ENCODE measurements at places on chromosomes 1 and 21.

DNA sequence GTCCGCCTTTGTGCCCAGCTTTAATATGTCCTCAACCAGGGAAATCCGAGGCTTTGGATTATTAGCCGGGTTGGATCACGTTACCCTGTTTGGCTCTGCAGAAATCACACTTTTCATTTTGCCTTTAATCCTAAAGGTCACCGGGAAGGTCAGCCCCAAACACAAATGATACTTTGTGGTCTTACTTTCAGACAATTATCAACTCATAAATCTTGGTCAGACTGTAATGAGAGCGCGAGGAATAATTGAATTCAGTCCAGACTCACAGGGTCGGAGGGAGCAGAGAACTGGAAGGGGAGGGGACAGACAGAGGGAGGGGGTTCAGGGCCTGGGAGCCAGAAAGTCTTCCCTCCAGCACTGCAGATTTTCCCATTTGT, 91.7 kb upstream of the NFIA start:
- no peaks in the 10 kb centered on the region for H3K36me3 ChIP-seq
- no peaks in the 10 kb centered on the region for H3K27me3 ChIP-seq
- no peak for DNase-seq
- no peaks in the 10 kb centered on the region for H3K4me1 ChIP-seq

- no peaks in the 10 kb centered on the region for H3K36me3 ChIP-seq
- DNase-seq, result no peak
- H3K27ac ChIP-seq, result no peak overlapping the region
- no peaks in the 10 kb centered on the region for H3K27me3 ChIP-seq
- no peaks in the 10 kb centered on the region for H3K4me1 ChIP-seq
These were observed 106.5 kb upstream of the RAB3GAP2 start for GRCh38 chr1:220378571-220379302.

GRCh38 chr1:42311138-42311537, 23.9 kb downstream of the FOXJ3 start:
- no peak overlapping the region for H3K27ac ChIP-seq
- no peaks in the 10 kb centered on the region for H3K36me3 ChIP-seq
- H3K4me3 ChIP-seq, result no peak overlapping the region
- DNase-seq, result no peak
- H3K27me3 ChIP-seq, result no peaks in the 10 kb centered on the region

GRCh38 chr1:14974361-14974760, 179.2 kb upstream of the TMEM51 start:
- H3K36me3 ChIP-seq, result no peaks in the 10 kb centered on the region
- H3K4me3 ChIP-seq, result no peak overlapping the region
- H3K27me3 ChIP-seq, result no peaks in the 10 kb centered on the region
- DNase-seq, result no peak
- H3K27ac ChIP-seq, result no peak overlapping the region

GRCh38 chr1:111513410-111514020, 10.1 kb upstream of the ADORA3 start:
- H3K27me3 ChIP-seq, result no peaks in the 10 kb centered on the region
- H3K4me1 ChIP-seq, result peaks cover 49% of the 10 kb centered on the region
- DNase-seq, result no peak
- no peaks in the 10 kb centered on the region for H3K36me3 ChIP-seq
- H3K27ac ChIP-seq, result no peak overlapping the region

DNA sequence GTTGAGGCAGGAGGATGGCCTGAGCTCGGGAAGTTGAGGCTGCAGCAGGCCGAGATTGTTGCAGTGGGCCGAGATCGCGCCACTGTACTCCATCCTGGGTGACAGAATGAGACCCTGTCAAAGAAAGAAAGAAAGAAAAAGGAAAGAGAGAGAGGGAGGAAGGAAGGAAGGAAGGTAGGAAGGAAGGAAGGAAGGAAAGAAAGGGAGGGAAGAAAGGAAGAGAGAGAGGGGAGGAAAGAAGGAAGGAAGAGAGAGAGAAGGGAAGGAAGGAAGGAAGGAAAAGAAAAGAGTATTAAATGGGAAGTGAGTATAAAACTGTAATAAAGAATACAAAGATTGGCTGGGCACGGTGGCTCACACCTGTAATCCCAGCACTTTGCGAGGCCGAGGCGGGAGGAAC, 18.4 kb upstream of the ABL2 start:
- no peak overlapping the region for H3K27ac ChIP-seq
- no peak overlapping the region for H3K4me3 ChIP-seq
- DNase-seq, result no peak
- H3K27me3 ChIP-seq, result no peaks in the 10 kb centered on the region

DNA sequence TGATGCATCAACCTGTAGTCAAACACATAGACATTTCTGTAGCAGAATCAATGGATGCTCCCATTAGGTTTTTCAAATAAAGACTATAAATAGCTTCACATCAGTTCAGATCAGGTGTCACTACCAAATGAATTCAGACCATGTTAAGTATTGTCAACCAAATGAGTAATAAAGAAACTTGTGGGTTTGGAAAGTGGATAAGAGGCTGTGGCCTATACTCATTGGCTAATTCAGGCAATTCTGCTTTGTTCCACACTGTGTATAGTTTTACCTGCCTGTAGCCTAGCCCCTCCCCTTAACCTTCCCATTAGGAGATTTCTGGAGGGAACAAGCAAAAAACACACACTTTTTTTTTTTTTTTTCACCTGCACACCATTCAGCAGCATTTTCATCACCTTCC, 321.2 kb downstream of the HLX start:
- H3K4me3 ChIP-seq, result no peak overlapping the region
- H3K27ac ChIP-seq, result no peak overlapping the region
- no peaks in the 10 kb centered on the region for H3K4me1 ChIP-seq

- no peaks in the 10 kb centered on the region for H3K36me3 ChIP-seq
- H3K27me3 ChIP-seq, result no peaks in the 10 kb centered on the region
- no peak for DNase-seq
- no peak overlapping the region for H3K27ac ChIP-seq
- H3K4me3 ChIP-seq, result no peak overlapping the region
- no peaks in the 10 kb centered on the region for H3K4me1 ChIP-seq
These were observed 49.7 kb downstream of the NMNAT2 start for GRCh38 chr1:183368213-183369108.

DNA sequence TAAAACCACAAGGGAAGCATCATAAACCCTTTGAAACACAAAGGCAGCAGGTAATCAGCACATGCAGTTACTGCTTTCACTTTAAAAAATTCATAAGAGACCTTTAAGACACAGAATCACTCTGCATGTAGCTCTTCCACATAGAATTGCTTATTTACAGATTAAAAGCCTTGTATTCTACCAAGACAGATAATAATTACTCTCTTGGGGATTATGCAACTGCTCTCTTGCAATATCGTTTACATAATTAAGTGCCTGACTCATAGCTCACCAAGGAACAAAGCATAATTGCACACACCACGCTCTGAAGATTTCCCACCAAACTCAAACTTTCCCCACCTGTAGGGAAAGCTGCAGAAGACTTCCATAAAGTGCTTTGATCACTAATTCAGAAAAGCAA, 87.9 kb downstream of the VAV3 start:
- H3K27ac ChIP-seq, result no peak overlapping the region
- H3K36me3 ChIP-seq, result no peaks in the 10 kb centered on the region

GRCh38 chr1:24351918-24352627, 32.9 kb downstream of the GRHL3 start:
- H3K27ac ChIP-seq, result no peak overlapping the region
- no peaks in the 10 kb centered on the region for H3K4me1 ChIP-seq
- no peak for DNase-seq
- no peaks in the 10 kb centered on the region for H3K27me3 ChIP-seq

DNA sequence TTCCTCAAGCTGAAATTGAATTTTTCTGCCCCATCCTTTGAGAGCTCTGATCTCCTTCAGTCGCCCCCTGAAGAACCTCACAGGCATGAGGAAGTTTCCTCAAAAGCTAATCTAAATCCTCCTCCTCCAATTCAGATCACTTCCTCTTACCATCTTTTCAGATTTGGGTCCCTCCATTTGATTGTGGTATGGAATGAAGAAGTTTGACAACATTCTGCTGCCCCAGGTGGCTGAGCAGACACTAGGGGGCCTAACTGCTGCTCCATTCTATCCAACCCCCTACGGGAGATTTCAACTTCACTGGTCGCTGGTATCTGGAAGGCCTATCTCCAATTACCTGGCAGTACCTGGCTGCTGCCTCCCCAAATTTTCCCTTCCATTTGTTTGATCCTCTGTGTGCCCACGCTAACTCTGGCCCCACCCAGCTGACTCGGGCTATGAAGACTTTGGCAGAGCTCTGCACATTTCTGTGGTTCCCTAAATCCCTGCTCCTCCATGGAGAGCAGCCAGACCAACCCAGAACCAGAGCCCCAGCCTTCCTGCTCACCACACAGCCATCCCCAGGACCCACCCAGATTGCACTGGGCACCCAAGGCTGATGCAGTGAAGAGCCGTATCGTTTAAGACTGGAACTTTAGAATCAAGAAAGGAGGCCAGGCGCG, 7.8 kb downstream of the IRF6 start:
- H3K27me3 ChIP-seq, result no peaks in the 10 kb centered on the region
- no peaks in the 10 kb centered on the region for H3K36me3 ChIP-seq
- H3K27ac ChIP-seq, result no peak overlapping the region
- DNase-seq, result no peak

DNA sequence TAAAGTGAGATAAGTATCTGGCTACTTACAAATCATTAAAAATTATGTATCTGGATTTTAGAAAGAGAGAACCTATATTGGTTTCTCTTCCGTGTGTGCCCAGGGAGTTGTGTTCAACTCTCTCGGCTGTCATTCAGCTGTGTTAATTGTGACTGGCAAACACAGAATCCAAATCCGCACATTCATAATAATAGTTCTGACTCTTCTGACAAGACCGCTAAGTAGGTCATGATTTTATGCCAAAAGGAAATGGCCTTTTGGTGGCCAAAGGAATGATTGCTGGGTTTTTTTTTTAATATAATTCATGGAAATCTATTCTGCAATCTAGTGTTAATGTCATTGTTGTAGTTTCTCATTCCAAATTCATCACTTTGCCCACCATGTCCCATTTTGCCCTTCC, 110.7 kb downstream of the AK5 start:
- no peaks in the 10 kb centered on the region for H3K27me3 ChIP-seq
- no peaks in the 10 kb centered on the region for H3K4me1 ChIP-seq
- no peaks in the 10 kb centered on the region for H3K36me3 ChIP-seq
- H3K4me3 ChIP-seq, result no peak overlapping the region

DNA sequence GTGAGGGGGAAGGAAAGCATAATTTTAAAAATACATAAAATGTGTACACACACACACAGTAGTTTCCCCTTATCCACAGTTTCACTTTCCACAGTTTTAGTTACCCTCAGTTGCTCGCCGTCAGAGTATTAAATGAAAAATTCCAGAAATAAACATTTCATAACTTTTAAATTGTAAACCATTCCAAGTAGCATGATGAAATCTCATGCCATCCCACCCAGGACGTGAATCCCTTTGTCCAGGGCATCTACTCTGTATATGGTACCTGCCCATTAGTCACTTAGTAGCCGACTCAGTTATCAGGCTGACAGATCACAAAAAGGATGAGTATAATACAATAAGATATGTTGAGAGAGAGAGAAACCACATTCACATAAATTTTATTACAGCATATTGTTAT, 36.2 kb downstream of the EPS15 start:
- H3K4me3 ChIP-seq, result no peak overlapping the region
- no peaks in the 10 kb centered on the region for H3K27me3 ChIP-seq
- H3K4me1 ChIP-seq, result peaks cover 6% of the 10 kb centered on the region

GRCh38 chr1:36223381-36223995, 755 bp upstream of the THRAP3 start:
- H3K36me3 ChIP-seq, result peaks cover 13% of the 10 kb centered on the region
- H3K4me3 ChIP-seq, result peak overlapping the region; percentile 69
- peak overlapping the region; percentile 98 for H3K27ac ChIP-seq
- no peaks in the 10 kb centered on the region for H3K27me3 ChIP-seq
- H3K4me1 ChIP-seq, result peaks cover 27% of the 10 kb centered on the region

DNA sequence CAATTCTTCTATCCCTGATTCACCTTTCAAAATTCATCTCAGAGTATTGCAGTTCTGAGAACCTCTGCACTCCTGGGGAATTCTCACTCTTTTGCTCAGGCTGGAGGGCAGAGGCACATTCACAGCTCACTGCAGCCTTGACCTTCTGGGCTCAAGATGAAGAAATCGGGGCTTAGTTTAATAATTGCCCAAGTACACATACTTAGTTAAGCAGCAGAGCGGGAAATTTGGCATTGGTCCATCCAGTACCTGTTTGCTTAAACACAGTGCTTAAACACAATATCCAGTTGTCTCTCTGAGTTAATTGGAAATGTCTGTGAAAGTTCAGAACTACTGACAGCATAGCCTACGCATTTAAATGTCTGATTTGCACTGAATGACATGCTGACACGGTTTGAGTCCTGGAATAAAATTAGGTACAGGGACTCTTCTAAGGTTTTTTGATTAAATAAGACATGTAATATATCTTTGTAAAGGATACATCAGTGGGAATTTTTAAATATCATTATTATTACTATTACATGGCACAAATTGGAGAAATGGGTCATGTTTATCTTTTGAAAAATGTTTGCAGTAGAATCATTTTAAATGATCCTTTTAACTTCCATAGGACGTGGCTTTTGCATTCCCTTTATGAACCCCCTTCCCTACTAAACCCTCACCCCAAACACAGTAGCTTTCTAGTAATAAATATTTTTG, 337.4 kb downstream of the SRGAP2C start:
- no peak overlapping the region for H3K4me3 ChIP-seq
- H3K4me1 ChIP-seq, result peaks cover 20% of the 10 kb centered on the region
- no peak for DNase-seq
- H3K36me3 ChIP-seq, result no peaks in the 10 kb centered on the region
- H3K27me3 ChIP-seq, result no peaks in the 10 kb centered on the region

- no peak for DNase-seq
- peak overlapping the region; percentile 87 for H3K4me3 ChIP-seq
- peaks cover 19% of the 10 kb centered on the region for H3K4me1 ChIP-seq
- H3K36me3 ChIP-seq, result no peaks in the 10 kb centered on the region
- H3K27me3 ChIP-seq, result no peaks in the 10 kb centered on the region
These were observed 111.8 kb downstream of the OSBPL9 start for GRCh38 chr1:51728611-51729155.

- no peak overlapping the region for H3K27ac ChIP-seq
- H3K4me3 ChIP-seq, result no peak overlapping the region
- H3K4me1 ChIP-seq, result no peaks in the 10 kb centered on the region
- DNase-seq, result no peak
- no peaks in the 10 kb centered on the region for H3K36me3 ChIP-seq
- no peaks in the 10 kb centered on the region for H3K27me3 ChIP-seq
These were observed 43.0 kb downstream of the TNFRSF8 start for GRCh38 chr1:12106153-12106552.

DNA sequence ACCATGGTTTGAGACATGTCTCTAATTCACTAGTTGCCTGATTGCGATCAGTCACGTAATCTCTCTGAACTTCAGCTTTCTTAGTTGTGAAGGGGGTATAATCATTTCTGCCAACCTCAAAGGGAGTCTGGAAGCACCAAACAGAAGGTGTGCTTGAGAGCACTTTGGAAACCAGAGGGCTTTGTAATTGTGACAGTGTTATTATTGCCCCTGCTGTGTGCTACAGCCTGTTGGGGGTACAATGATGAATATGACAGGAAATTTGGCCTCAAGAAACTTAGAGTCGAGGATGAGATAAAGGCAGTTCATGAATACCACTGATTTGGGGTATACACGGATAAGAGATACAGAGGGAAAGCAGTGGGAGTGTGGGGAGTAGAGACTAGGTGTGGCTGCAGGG, 150.2 kb upstream of the CD34 start:
- no peak overlapping the region for H3K4me3 ChIP-seq
- H3K27ac ChIP-seq, result no peak overlapping the region
- DNase-seq, result no peak
- no peaks in the 10 kb centered on the region for H3K36me3 ChIP-seq
- no peaks in the 10 kb centered on the region for H3K4me1 ChIP-seq
- no peaks in the 10 kb centered on the region for H3K27me3 ChIP-seq
